ENCODE measurements at places on chromosomes 16 and 17.

DNA sequence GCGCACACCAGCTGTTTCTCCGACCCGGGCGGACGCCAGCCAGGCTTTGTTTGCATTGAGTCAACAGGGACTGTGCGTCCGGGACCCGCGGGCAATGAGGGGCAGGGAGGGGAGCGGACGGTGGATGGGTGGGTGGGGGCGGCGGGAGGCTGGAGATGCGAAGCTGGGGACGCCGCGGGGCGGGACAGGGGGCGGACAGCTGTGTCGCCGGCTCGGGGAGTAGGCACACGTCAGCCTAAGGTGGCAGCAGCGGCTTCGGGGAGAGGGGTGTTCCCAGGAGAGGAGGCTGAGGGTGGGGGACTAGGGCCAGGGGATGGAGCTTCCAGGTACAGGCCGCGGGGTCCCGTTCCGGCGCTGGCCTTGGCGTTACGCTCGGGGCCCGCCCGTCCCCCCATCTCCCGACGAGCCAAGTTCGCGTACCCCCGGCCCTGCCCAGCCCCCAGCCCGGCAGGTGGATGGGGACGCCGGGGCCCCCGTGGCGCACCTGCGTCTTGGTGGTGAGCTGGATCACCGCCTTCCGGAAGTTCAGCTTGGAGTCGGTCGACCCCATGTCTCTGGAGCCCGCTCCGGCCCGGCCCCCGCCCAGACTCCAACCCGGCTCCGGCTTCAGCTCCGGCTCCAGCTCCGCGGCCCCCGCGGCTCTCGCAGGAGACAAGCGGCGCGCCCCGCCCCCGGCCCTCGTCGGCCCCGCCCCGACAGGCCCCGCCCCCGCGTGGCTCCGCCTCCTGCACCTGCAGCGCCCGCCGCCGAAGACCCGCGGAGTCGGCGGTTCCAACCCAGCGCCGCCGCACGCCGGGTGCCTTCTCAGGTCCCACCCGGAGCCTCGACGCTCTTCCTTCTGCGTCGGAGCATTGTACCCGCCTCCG lies at the start of gene HID1:
Gene HID1, minus strand, starts transcription at position 653 of the 866 bp plus-strand sequence. Its CDS starts 103 bp downstream, at position 550.
- DNase-seq = peak; percentile 86

- no peak for DNase-seq
These were observed 3.4 kb downstream of the DRC7 start for GRCh38 chr16:57697896-57698537.

DNA sequence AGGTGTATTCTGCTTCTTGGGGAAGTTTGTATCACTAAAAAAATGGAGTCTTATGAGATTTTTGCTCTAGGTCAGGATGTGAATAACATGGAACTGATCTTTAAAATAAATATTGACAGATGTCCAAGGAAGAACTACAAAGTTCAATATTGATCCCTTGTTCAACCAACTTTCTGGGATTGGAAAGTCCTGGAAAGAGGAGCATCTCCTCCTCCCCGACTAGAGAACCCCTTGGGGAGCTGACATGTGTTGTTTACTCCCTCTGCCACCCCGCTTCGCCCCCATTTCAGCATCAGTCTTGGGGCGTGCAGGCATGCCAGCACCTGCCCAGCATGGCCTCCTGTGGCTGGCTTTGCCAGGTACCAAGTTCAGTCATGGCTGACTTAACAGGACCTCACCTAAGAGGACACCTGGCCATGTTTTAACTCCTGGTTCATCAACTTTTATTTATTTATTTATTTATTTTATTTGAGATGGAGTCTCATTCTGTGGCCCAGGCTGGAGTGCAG lies 33.8 kb downstream of the PMFBP1 start:
- no peak for DNase-seq

DNA sequence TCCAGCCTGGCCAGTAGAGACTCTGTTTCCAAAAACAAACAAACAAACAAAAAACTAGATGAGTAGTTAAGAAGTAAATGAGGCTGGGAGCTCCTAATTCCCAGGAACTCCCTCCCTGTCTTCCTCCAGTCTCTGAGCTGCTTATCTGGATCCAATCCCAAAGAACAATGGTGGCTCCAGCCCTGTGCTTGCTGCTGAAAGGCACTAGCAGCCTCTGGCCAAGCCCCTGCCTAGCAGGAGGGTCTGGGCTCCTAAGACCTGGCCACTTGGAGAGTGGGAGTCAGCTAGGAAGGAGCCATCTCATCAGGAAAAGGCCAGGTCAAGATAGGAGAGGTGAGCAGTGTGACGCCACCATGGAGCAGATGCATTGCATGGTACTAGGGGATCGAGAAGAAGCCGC lies 14.3 kb upstream of the SLC35B1 start:
- DNase-seq = no peak

DNA sequence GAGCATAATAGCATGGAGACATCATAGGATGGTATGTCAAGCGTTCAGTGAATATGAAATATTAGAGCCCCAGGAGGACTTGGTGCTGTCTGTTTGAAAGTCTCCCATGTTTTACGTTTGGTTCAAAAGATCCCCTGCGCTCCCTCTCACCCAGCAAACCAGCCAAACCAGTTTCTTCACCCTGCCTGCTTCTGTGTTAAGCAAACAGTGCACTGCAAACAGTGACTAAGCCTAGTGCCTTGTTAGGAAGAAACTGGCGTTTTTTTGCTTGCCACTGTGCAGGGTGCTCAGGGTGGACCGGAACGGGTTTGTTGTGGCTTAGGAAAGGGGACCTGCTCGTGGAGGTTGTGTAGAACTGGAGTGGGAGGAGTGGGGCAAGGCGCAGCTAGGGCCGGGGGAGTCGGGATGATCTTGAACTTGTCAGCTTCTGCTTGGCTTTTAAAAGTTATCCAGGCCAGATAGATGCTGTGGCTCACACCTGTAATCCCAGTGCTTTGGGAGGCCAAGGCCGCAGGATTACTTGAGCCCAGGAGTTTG lies 7.7 kb downstream of the CDH1 start:
- DNase-seq = no peak

GRCh38 chr16:61797296-61797795 lies 238.9 kb downstream of the CDH8 start:
- no peak for DNase-seq

DNA sequence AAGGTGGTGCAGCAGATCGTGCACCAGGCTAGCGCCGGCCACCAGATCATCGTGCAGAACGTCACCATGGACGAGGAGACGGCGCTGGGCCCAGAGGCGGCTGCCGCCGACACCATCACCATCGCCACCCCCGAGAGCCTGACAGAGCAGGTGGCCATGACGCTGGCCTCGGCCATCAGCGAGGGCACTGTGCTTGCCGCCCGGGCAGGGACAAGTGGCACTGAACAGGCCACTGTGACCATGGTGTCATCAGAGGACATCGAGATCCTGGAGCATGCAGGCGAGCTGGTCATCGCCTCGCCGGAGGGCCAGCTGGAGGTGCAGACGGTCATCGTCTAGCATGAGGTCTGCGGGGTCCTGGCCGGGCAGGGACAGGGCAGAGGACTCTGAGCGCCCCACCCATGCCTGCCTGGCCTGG lies 1.0 kb upstream of the DNASE1L2 start:
- no peak for DNase-seq

DNA sequence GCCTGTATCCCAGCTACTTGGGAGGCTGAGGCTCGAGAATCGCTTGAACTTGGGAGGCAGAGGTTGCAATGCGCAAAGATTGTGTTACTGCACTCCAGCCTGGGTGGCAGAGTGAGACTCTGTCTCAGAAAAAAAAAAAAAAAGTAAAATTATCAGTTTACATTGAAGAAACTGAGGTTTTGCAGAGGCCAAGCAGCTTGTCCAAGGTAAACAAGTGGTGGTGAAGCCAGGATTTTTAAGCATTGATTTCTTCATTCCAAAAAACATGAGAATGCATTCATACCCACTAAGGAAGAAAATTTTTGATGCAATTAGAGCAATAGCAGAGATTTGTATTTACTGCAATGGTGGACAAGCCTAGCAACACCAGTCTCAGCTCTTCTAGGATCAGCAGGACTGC lies 52.7 kb downstream of the CENPV start:
- no peak for DNase-seq

- peak; percentile 71 for DNase-seq
These were observed 8.5 kb upstream of the ZC3H18 start for GRCh38 chr16:88561485-88562359.

DNA sequence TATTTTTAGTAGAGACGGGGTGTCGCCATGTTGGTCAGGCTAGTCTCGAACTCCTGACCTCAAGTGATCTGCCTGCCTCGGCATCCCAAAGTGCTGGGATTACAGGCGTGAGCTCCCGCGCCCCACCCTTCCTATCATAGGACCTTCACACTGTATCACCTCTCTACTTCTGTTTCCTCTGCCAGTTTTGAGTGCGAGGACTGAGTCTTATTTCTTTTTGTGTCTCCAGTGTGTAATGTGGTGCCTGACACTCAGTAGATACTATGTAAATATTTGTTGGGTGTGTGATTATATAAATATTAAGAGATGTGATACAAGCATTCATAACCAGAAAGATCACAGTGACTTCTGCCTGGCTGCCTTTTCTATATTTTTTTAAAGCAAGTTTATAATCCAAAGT lies 10.5 kb downstream of the PRKCA start:
- DNase-seq = no peak

DNA sequence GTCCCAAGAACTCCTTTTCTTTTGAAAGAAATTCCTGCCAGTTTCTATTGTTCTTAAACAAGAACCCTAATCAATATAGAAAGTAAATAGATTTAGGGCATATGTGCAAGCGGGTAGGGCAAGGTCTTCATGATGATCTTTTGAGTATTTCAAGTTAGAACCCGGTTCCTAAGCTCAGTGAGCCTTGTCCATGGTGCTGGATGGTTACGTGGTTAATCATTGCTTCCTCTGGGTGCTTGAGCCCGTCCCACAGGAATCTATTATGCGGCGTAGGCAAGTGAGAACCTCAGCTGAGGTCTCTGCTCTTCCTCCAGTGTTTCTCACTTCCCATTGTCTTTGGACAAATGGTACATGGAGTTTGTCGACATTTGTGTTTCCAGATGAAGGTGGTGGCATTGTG lies 580.8 kb upstream of the EEF2KMT start:
- DNase-seq = no peak
